ENCODE measurements at places on chromosomes 5 and 9.

DNA sequence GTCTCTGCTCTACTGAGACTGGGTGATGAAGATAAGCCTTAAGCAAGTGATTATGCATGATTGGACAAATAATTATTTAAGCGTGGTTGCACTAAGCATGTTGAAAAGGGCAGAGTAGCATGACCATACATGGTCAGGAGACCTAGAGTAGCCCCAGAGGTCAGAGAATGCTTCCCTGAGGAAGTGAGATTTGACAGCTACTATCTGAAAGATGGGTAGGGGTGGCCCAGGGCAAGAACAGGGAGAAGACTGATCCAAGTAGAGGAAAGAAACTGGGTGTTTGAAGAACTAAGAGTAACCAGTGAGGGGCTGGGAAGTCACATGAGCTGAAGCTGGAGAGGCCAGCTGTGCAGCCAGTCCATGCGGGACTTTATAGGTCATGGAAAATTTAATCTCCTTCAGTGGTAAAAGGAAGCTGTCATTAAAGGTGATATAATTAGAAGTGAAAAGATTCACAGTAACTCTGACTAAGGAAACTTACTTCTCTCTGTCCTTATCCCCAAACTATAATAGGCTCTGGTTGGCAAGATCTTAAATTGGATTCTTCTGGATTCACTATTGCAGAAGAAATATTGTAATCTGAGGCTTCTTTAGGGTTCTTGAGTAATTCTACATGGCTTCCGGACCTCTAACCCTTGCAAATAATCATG, 35.2 kb downstream of the YIPF5 start:
- DNase-seq: no peak

DNA sequence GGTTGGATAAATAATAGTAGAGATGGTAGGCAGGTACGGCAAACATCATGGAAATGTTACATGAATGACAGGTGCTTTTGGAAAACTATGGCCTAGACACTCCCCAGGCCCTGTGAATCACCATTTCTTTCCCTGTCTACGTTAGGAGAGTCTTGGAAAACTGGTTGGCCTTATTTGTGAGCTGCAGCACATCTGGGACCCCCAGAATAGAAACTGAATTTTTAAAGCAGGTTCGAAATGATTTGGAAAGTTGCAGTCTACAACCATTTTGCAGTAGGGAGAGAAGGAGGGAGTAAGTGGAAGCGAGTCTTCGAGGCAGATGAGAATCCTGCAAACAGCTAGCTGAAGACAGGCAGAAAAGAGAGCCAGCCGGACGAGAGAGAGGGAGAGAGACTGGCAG, 13.0 kb downstream of the C1QTNF2 start:
- no peak for DNase-seq

DNA sequence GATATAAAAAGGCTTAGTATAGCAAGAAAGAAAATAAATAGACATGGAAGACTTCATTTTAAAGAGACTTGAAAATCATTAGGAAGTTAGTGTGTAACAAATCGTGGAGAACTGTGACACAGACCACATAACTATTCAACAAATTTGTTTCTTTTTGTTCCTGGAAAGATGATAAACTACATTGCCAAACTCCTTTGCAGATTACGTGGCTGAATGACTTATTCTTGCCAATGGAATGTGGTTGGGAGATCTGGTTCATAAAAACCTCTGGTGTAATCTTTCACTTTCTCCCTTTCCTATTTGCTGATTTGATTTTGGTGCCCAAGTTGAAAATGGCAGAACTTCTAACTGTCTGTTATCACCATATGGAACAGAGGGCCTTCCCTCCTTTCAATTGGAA, 328.9 kb upstream of the MEF2C start:
- DNase-seq: no peak

- no peak for DNase-seq
These were observed 54.0 kb upstream of the MCCC2 start for GRCh38 chr5:71533142-71533541.

DNA sequence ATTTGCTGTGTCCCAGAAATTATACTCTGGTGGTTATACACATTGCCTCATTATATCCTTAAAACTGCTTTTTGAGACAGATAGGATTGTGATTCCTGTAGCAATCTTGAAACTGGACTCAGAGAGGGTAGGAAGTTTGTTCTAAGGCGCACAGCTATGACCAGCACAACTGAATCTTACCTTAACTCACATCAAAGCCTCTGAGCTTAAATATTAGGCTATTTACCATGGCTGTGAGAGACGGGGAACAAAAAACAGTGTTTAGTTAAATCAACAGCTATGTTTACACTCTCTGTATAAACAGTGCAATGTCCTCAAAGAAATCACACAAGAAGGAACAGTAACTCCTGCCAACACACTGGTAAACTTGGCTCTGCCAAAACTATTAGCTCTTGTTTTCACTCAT, 50.9 kb upstream of the TUT7 start:
- DNase-seq: no peak

DNA sequence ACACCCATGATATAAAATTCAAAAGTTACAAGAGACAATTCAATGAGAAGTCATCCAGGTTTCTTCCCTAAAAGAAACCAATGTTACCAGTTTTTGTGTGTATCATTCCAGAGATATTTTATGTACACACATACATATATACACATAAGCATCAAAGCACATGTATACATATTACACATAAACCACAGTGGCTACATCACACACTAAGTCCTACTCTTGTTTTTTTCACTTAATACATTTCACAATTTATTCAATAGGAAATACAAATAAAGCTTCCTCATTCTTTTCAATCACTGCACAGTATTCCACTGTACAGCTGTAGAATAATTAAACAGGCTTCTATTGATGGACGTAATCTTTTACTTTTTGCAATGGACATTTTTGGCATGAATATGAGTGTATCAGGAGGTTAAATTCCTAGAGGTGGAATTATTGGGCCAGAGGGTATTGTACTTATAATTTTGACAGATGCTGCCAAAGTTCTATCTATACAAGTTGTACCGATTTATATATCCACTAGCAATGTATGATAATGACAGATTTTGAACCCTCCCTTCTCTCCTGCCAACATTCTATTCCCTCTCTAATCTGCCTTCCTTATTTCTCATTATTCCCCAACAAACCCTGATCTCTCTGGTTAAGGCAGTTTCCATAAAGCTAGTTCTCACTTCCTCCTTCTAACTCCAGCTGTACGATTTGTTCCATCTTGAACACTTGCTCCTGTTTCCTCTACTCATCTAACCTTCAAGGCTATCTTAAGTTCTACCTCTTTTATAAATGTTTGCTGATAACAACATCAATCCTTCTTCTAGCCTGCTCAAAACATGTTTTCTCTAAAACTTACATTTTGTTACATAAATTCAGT, 35.2 kb downstream of the MRPS27 start:
- DNase-seq: no peak

DNA sequence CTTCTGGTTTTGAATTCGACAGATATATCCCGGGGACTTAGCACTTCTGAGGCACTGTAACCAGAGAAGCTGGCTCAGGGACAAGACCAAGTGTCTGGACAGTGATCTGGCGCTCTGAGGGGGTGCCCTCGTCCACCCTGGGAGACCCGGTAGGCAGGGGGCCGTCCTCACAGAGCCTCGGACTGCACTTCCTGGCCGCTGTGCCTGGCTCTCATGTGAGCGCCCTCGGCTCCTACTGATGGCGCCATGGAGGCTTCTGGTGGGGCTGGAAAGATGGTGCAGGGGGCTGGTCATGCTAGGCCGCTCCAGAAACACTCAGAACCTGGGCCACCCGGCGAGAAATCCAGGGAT, 18.8 kb upstream of the SLC6A3 start:
- no peak for DNase-seq

GRCh38 chr5:120122703-120123102, 341.4 kb upstream of the PRR16 start:
- DNase-seq: no peak

DNA sequence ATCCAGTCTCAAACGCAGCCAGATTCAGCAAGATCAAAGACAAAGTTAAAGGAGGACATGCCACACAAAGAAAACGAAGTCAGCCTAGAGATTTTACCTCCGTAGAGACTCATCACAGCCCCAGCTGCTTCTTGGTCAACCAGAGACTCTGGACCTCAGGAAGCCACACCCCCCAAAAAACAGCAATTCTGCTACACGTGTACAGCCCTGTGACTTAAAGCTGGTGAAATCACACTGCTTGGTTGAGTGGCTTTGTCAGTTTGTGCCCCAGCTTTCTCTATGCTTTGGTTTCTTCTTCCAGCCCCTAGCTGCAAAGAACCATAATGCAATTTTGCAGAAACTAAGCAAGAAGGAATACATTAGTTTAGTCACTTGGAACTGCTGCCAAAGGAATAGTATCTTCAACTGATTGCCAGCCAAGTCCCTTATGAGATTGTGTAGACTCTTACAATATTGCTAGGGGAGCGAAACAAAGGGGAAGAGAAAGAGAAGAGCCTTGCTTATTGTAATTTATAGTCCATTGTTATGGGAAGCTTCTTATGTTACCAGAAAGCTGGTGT, 158.8 kb upstream of the ZNF462 start:
- DNase-seq: no peak

DNA sequence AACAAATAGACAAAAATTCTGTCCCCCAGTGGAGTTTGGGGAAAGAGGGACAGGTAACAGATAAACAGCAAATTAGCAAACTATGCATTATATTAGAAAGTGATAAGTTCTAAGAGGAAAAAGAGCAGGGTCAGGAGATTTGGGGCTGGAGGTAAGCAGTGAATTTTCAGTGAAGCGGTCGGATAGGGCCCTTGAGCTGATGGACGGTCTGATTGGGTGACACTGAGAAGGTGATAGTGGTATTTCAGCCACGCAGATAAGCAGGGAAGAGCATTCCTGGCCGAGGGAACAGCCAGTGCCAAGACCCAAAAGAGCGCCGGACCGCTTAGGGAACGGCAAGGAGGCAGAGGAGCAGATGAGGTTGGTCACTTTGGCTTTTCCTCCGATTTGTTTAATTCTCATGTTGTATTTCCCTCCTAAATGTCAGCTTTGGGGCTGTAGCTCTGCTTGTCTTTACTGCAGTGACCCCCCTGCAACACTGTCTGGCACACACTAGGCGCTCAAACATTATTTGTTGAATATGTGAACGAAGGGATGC, 1.1 kb upstream of the PTPN3 start:
- no peak for DNase-seq

- DNase-seq: no peak
These were observed 67.4 kb downstream of the ZNF608 start for GRCh38 chr5:124678922-124679519.

DNA sequence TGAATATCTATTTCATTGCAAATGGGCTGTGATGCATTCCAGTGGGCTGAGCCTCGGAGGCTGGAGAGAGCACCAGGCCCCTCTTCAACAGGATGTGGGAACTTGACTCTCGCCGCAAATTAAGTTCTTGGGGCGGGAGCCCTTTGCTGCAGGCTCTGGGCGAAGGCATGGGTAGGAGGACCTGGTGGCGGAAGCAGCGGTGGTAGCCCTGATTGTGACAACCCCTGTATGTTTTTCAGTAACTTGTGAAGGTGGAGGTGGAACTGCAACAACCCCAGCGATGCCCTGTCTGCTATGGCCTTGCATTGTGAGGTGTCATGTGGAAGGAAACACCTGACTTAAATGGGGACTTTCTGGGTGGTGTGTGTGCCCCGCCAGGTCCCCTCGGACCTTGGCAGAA, 9.4 kb downstream of the FYB1 start:
- no peak for DNase-seq

GRCh38 chr9:79610791-79611614, 39.2 kb downstream of the TLE4 start:
- DNase-seq: no peak

- no peak for DNase-seq
These were observed 139.8 kb upstream of the SMARCA2 start for GRCh38 chr9:1875251-1875851.

GRCh38 chr5:125491986-125492492, 745.6 kb upstream of the ZNF608 start:
- DNase-seq: no peak
